NCI-H82 (cell line): ENCODE measurements at places on chromosomes 7 and 10.
A peak's percentile ranks its signal among the peaks of the same experiment; 100 is the strongest.

GRCh38 chr7:29161231-29161630 lies 14.9 kb upstream of the CPVL start:
- DNase-seq = no peak

- peak; percentile 88 for DNase-seq
Measured at GRCh38 chr7:28005075-28005846, 175.3 kb downstream of the JAZF1 start.

DNA sequence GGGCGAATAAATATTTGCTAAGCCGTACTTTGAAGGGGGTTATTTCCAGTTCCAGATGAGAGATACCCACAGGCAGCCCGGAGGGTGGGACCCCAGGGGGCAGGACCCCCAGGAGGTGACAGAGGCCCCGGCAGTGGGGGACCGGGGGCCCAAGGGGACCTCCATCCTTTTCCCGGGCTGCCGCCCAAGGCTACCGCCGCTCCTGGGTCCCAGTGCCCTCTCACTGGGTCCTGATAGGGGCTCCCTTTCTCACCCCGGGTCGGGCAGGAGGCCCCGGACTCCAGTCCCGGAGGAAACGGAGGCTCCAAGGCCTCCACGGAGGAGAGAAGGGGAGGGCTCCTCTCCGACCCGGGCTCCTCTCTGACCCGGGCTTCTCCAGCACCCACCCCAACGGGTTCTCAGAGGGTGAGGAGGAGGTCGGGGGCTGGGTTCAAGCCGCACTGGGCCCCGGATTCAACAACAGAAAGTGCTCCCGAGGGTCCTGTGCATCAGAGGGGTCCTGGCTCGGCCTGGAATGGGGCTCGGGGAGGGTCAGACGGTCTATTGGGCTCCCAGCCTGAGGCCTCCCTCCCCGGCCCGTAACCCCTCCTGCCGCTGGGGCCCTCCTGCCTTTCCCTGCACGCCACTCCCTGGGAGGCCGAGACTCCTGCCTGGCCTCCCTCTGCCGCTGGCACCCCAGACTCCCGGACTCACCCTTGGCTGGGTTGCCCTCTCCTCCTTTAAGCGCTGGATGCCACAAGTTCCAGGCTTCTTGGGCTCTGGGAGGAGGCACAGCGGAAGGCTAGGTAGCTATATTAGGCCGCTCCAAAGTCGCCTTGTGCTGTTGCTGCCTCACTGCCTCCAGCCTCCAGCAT lies 62.5 kb downstream of the ZNF37A start:
- DNase-seq = no peak

- DNase-seq = no peak
Measured at GRCh38 chr7:47392241-47392759, 189.6 kb downstream of the TNS3 start.

DNA sequence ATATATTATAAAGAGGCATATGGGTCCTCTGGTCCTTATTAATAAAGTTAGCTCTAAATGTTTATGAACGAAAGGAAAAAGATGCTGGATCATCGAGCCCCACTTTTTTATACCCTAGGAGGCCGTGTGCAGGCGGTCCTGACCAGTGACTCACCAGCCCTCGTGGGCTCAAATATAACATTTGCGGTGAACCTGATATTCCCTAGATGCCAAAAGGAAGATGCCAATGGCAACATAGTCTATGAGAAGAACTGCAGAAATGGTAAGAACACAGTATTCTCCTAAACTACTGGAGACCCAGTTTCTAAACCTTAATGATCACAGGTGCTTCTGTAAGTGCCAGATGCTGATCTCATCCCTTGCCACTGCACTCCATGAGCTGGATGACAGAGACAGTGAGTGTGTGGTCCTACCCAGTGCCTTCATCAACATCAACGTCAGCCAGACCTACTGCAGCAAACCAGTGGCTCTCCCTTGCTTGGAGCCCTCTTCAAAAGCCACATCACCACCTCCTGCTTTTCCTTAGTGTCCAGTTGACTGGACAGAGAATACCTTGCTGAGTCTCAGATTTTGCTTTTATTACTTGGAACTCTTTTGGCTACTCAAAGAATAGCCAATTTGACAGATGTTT lies 7.6 kb downstream of the GPNMB start:
- no peak for DNase-seq

GRCh38 chr7:92325858-92326257 lies 80.1 kb downstream of the ANKIB1 start:
- DNase-seq = no peak

GRCh38 chr7:36615852-36616540 lies 108.3 kb downstream of the AOAH start:
- no peak for DNase-seq

GRCh38 chr10:111648046-111648445 lies 535.5 kb downstream of the GPAM start:
- DNase-seq = no peak

GRCh38 chr10:121835376-121835775 lies 92.5 kb downstream of the ATE1 start:
- DNase-seq = no peak
